ENCODE measurements at places on chromosomes 6 and 20. TPM values are rescaled to one million over a fixed set of nuclear protein-coding genes. Genes with fewer than 3 reads are reported as not detected.

RALGAPB gene
- 33.8 TPM for total RNA-seq

RHAG gene
- not detected for total RNA-seq

BMP6 gene
- total RNA-seq = not detected

IPCEF1 gene
- 20.0 TPM for total RNA-seq

RIPPLY2 gene
- not detected for total RNA-seq

DOK5 gene
- total RNA-seq = 0.20 TPM

PRKN gene
- 0.25 TPM for total RNA-seq

BLOC1S5 gene
- total RNA-seq = 17.3 TPM

NXT1 gene
- 26.4 TPM for total RNA-seq

FAM184A gene
- 5.8 TPM for total RNA-seq

TSHZ2 gene
- 12.2 TPM for total RNA-seq

KCNK16 gene
- total RNA-seq = not detected

DNAH8 gene
- total RNA-seq = not detected

BCAS4 gene
- total RNA-seq = 8.4 TPM

SNAP91 gene
- total RNA-seq = not detected

KCNK17 gene
- total RNA-seq = not detected

BANF2 gene
- total RNA-seq = not detected

SLA2 gene
- total RNA-seq = 65.7 TPM

CTCFL gene
- not detected for total RNA-seq

C20orf141 gene
- total RNA-seq = not detected

RNF217 gene
- 1.8 TPM for total RNA-seq

NR2E1 gene
- not detected for total RNA-seq

IMPG1 gene
- not detected for total RNA-seq

Measured in activated naive CD4-positive, alpha-beta T cell treated with anti-CD3 and anti-CD28 coated beads, Interleukin-2, amount 10 ng/mL, durations not matched to agents 5 hours and 36 hours (primary cell).